ENCODE measurements at places on chromosomes 4 and X.
A peak's percentile ranks its signal among the peaks of the same experiment; 100 is the strongest.

DNA sequence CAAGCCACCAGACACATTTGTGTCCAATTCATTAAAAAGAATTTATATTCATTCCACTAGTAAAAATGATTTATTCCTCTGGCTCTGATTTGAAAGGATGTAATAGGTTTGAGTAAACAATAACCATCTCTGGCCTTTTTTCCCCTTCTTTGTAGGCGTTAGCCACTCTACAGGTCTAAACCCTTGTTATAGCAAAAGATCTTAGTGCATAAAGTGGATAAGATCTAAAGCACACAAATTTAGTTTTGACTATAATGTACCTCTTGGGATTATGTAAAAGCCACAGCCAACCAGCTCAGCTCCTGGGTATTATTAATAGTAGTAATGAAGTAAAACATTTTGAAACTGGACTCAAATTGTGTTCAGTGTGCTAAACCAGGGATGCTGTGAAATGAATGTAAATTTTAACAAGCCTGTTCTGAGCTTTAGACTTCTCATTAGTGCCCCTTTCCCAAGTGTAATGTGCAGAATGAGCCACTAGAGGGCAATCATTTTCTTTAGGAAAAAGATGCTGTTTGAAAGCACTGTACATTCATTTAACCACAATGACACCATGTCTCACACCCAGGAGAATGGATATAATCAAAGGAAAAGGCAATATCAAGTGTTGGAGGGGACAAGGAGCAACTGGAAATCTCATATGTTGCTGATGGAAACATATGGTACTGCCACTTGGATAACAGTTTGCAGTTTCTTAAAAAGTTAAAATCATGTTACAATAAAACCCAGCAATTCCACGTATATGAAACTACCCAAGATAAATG lies 69.7 kb downstream of the KLHL8 start:
- peak; percentile 66 for DNase-seq

GRCh38 chr4:186392017-186392416 lies 126.0 kb downstream of the F11 start:
- DNase-seq, result no peak

- DNase-seq, result no peak
These were observed 55.6 kb upstream of the TADA2B start for GRCh38 chr4:6987588-6987961.

- no peak for DNase-seq
These were observed 54.0 kb upstream of the AFAP1 start for GRCh38 chr4:7993671-7994070.

- DNase-seq, result no peak
These were observed 30.9 kb downstream of the RASSF6 start for GRCh38 chr4:73589261-73589847.

GRCh38 chrX:134566506-134566905 lies 91.8 kb downstream of the PLAC1 start:
- DNase-seq, result no peak

- DNase-seq, result no peak
These were observed 158.3 kb upstream of the TAPT1 start for GRCh38 chr4:16384576-16384975.

- no peak for DNase-seq
These were observed 25.2 kb upstream of the PNMA5 start for GRCh38 chrX:153019166-153019565.

DNA sequence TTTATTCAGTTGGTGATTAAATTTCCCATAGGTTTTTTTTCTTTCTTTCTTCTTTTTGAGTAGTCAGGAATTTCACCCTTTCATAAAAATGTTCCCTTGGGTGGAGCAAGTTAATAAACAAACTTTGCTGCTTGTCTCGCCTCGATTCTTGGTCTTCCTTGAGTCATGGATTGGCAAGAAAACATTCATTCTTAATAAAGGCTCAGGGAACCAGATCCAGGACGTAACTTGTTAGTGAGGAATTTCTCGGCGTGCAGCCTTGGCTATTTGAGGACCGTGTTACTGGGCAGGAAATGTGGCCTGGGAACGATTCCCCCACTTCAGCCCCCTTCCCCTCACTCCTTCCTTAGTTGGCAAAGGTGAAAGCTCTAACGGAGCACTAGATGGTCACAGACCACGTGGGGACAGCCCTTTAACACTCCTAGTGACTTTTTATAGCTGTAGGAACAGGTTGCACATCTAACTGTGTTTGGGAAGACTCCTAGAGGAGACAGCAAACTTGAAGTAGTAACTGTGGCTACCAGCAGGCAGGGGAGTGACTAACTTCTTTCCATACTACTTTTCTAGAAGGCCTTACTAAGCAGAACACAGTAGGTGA lies 106.8 kb downstream of the UCHL1 start:
- no peak for DNase-seq

- no peak for DNase-seq
These were observed 2.3 kb upstream of the MID1IP1 start for GRCh38 chrX:38798956-38799355.

GRCh38 chr4:127783026-127783769 lies 1.1 kb downstream of the HSPA4L start:
- no peak for DNase-seq

- no peak for DNase-seq
These were observed 49.7 kb upstream of the ARMCX2 start for GRCh38 chrX:101709384-101709783.

- DNase-seq, result no peak
These were observed 378.4 kb downstream of the ANKRD50 start for GRCh38 chr4:124334119-124334518.

DNA sequence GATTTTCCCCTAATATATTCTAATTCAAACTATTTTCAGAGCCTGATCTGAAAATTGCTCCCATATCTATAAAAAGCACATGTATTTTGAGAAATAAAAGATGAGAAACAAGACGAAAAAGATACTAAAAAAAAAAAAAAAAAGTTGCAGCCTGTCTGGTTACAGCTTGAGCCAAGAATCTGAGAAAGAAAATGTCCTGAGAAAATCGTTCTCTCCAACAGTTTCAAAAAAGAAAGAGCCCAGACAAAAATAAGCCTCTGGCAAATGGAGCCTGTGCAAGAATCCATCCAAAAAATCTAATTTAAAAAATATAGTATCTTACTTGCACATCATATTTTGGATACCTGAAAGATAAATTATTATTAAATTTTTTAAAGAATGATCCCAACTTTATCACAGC lies 163.0 kb upstream of the TBL1X start:
- DNase-seq, result no peak

GRCh38 chr4:151276787-151277562 lies at the start of gene PRSS48:
Gene PRSS48, plus strand, starts transcription at chr4:151277161. Its CDS starts 12 bp downstream, at chr4:151277173.
- no peak for DNase-seq

DNA sequence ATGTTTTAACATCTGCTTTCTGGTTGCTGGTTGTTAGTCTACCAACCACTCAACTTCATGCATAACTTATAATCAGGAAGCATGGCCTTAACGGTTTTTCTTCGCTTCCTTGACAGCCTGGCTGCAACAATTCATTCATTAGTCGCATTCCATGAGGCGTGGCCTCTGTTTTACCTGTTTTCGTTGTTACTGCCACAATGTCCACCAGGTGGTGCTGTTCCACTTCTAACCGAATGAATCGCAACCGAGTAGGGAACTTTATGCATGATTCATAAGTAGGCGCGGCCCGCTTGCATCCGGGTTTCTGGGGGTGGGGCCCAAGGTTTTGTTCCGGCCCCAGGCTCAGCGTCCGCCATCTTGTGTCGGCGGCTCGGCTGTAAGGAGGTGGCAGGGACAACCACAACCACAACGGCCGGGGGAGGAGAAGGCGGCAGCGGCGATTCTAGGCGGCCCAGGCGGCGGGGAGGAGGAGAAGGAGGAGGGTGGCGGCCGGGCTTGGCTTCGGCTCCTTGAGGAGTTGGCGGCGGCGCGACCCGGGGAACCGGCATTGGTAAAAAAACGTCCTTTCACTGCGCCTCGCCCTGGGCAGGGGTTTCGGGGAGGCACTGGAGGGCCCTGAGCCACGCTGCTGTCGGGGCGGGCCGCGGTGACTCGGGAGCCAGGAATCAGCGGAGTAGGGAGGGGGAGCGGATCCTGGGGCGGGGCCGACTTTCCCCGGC lies at the start of gene UBA1:
Gene UBA1, plus strand, starts transcription at position 355 of the 719 bp plus-strand sequence. CDS start 4,974 bp downstream, outside the sequence.
- peak; percentile 83 for DNase-seq

GRCh38 chr4:122973465-122973864 lies 51.1 kb upstream of the NUDT6 start:
- no peak for DNase-seq

DNA sequence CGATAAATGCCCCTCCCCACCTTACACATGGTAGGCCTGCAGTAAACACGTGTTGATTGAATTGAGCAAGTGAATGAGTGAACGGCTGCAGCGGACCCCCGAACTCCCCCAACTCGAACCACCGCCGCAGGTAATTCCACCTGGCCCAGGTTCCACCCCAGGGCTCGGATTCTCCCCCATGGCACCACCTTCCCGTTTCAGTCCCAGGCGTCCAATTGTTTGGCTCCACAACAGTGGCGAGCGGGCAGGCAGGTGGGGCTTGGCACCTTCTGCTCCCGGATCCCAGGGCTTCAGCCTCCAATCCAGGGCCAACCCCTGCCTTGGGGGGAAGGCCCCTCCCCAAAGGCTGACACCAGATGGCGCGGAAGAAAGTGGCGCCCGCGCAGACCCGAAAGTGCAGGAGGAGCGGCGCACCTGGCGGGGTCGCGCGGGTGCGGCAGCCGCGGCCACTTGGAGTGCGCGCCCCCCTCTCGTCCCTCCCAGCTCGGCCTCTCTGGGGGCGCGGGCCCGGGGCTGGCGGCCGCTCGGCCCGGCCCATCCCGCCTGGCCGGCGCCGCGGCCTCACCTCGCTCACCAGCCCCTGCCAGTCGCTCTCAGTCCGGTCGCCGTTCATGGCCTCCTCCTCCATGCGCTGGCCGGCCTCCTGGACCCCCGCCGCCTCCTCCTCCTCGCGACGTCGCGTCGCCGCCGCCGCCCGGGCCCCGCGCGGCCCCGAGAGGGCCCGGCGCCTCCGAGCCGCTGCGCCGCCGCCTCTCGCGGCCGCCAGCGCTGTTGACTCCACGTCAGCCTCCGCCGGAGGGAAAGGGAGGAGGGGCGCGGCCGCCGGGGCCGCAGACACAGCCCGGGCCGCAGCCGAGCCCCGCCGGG lies at the start of gene CCDC149:
Gene CCDC149, minus strand, starts transcription at position 791 of the 867 bp plus-strand sequence. Its CDS starts 178 bp downstream, at position 613.
- DNase-seq, result no peak

- no peak for DNase-seq
These were observed 31.5 kb downstream of the SLC9A7 start for GRCh38 chrX:46727441-46727840.

DNA sequence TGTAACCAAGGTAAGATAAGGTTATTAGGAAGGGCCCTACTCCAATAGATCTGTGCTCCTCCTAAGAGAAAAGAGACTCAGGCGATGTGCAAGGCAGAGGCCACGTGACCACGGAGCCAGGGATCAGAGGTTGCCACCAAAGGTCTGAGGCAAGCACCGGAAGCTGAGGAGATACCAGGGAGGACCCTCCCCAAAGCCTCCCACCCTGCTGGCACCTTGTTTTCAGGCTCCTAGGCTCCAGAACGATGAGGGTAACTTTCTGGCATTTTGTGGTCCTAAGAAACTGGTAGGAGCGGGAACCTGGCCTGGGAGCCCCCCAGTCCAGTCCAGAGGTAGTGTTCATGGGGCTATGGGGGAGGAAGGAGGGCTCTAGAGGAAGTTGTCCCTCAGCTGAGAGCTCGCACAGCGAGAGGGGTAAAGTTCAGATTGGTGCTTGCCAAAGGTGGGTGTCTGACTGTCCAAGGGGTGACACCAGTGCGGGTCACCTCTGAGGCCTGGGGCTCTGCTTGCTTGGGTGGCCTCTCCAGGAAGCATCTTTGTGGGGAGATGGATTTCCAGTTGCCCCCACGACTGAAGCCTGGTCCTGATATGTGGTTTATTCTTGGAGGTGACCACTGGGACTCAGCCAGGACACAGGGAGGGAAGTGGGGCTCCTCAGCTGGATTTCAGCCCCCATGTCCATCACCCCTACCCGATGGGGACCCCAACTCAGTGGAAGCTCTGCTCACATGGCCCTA lies 7.5 kb upstream of the LETM1 start:
- DNase-seq, result no peak

DNA sequence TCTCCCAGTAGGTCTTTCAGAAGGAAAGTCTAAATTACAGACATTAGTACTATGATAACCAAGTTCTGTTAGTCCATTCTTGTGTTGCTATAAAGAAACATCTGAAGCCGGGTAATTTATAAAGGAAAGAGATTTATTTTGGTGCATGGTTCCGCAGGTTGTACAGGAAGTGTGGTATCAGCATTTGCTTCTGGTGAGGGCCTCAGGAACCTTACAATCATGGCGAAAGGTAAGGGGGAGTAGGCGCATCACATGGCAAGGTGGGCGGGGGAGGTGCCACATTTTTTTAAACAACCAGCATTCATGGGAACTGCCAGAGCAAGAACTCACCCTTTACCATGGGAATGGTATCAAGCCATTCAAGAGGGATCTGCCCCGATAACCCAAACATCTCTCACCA lies 26.2 kb upstream of the USP46 start:
- DNase-seq, result no peak

GRCh38 chr4:58849026-58849425 lies 1738.8 kb upstream of the IGFBP7 start:
- no peak for DNase-seq

DNA sequence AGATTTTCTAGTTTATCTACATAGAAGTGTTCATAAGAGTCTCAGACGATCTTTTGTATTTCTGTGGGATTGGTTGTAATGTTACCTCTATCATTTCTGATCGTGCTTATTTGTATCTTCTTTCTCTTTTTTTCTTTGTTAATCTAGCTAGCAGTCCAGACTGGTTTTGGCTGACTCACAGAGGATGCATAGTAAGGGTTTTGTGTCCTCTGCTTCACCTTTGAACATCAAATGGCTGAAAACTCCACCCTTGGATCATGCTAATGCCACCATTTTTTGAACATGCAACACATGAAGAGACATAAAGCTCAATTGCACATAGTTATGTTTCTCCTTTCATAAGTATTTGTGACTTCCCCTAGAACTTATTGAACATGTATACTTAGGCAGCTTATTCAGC lies 22.8 kb downstream of the TMPRSS11A start:
- DNase-seq, result no peak

DNA sequence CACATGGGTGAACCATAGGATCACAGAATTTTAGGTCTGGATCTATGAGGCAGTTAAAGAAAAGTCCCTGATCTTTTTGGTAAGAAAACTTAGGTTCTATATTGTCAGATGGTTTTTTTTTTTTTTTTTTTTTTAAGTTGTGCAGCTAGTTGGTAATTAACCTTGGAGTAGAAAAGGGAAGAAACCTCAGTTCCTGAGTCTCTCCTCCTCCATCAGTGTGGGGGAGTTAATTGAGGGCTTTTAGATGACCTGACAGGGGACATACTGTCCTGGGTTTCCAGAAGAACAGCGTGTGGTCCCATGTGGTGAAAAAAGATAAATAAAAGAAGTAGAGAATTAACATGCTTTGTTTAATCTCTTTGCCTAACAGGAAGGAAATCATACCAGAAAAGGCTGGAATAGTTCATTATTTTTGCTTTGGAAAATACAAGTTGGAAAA lies 123.7 kb downstream of the ARHGAP10 start:
- DNase-seq, result no peak

- no peak for DNase-seq
These were observed 131.8 kb upstream of the MAD2L1 start for GRCh38 chr4:120198411-120198810.

DNA sequence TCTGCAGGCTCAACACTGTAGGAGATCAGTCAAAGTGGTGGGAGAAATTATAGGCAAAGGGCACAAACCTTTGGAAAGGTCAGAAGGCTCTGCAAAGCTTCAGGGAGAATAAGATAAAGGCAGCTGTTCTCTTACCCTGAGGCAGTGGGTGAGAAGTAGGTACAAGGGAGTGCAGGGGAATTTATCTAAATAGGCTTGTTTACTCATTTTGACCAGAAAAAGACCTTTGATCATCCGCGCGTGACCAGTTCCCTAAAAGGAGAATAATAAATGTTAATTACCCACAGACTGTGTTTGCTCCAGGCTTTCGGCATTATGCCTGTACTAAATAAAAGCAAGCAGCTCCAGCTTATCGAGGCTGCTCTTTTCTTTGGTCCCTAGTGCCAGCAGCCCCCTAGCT lies 9.3 kb downstream of the FGFBP2 start:
- DNase-seq, result no peak
